ENCODE measurements at places on chromosomes 3 and 15.

DNA sequence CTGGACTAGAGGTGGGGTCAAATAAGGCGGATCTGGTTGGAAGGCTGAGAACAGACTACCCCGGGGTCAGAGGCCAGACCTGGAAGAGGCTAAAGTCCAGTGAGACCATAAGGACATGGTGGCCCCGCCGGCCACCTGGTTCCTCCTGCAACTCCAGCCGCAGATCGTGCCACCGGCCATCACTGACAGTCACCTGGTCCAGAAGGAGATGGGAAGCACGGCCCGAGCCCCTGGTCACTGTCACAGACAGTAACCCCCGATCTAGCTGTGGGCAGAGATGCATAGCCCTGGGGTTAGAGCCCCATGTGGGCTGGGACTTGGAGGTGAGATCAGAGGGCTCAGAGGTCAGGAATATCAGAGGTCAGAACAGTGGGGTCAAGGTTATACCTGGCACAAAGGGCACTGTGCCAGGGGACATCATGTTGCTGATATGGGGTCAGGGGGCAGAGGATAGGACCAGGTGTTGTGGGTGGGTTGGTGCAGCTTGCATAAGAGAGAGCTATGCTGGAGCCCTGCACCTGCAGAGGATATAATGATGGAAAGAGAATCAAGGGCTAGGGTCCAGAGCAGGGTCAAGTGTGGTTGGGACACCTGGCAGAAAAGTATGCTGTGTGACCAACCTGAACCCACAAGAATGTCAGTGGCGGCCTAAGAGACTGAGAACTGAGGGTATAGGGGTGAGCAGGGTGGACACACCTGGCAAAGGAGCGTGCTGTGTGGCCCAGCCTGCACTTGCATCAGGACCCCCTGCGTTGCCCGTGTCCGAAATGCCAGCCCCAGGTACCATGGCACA, 9.6 kb downstream of the CELSR3 start:
- DNase-seq: no peak

DNA sequence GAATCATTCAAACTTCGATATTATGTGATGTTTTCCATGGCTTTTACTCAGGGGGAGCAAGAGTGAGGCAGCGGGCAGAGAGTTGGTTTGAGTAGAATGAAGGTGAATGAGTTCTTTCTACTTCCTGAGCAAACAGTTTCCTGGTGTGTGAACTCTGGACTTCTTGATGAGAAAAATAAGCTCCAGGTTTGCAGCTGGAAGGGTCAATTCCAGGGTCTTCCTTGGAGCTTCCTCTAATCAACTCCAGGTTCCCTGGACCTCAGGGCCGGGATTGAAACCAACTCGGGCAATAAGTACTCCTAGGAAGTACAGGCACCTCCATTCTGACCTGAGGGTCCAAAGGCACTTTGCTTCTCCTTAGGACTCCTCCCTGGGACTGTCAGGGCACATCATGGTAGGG, 243.6 kb upstream of the ONECUT1 start:
- no peak for DNase-seq

- no peak for DNase-seq
Measured at GRCh38 chr15:94395640-94396039, 164.3 kb downstream of the MCTP2 start.

DNA sequence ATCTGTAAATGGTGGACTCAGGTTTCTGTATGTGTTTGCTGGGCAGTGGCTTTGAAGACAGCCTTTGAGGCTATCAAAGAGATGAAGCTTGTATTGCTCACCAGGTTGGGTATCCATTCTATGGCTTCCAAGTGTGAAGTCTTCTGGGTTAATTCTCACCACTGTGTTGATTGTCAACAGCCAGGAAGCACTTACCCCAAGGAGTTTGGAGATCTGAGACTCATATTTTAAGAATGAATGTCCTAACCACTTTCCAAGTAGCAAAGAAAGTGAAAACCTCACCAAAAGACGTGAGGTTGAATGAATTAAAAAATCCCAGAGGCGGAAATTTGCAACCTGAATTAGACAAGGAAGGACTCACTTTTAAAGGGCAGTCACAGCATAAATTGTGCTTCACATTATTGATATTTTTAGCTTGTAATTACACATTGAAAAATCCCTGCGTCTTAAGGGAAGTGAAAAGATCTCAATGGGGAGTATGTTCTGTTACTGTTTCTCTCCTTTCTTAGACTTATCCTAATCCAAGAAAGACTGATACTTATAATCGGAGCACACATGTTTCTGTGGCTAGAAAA, 304.0 kb upstream of the TPRG1 start:
- DNase-seq: no peak

DNA sequence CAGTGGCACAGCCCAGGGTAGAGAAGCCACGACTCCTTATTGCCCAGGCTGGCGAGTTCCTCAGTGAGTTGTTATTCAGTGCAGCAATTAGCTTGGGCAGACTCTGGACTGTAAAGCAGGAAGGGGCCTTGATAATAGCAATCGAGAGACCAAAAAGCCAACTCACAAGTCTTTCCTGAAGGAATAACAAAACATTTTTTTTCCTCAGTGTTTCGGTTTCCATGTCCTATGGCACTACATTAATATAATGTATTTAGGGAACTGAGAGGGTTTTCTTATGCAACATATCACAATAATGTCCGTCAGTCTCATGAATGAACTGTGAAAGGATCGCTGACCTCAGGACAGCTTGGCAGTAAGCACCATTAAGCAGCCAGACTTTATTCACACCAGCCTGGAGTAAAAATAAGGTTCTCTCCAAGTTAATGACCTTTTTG, 248.9 kb upstream of the TBL1XR1 start:
- no peak for DNase-seq

DNA sequence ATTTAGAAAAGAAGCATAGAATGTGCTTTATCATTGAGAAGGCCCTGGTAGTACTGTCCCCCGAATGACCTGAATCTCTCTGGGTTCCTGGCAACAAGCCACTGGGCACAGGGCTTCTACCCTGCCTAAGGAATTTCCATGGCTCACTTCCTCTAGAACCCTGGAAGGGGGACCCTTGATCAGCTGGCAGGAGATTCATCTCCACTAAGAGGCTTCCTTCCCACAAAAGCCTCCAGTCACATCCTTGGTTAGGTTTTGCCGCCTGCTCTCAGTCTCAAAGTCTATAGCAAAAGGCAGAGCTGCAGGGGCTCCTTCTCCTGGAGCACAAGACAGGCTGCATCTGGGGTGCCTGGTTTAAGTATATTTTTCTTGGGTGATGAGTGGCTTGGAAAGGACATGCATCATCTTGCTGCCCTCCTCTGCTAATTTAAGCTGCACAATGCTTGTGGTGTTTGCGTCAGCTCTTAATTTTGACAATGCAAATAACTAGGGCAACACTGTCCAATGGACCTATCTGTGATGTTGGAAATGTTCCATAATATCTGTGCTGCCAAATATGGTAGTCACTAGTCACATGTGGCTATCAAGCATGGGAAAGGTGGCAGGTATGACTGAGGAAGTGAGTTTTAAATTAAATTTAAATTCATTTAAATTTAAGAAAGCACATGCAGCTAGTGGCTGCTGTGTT, 33.4 kb upstream of the RARRES1 start:
- DNase-seq: no peak

- DNase-seq: no peak
Measured at GRCh38 chr3:132236701-132237651, 80.2 kb upstream of the ACP3 start.

- no peak for DNase-seq
Measured at GRCh38 chr3:29826712-29827111, 545.8 kb downstream of the RBMS3 start.

DNA sequence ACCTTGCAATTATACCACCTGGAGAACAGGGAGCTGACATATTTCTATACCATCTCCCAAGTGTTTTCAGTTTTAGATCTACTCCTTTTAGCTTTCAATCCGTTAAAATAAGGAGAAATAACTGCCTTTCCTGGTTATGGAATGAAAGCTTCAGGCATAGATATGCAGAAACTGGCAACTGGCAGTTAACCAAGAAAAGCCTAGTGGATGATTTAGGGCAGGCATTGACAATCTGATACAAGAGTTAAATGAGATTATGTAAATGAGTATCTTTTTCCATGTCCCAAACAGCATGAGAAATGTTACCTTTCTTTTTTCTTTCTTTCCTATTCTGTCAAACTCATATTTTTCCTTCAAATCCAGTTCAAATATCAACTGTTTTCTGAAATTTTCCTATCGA, 689.1 kb upstream of the DPPA4 start:
- DNase-seq: no peak

DNA sequence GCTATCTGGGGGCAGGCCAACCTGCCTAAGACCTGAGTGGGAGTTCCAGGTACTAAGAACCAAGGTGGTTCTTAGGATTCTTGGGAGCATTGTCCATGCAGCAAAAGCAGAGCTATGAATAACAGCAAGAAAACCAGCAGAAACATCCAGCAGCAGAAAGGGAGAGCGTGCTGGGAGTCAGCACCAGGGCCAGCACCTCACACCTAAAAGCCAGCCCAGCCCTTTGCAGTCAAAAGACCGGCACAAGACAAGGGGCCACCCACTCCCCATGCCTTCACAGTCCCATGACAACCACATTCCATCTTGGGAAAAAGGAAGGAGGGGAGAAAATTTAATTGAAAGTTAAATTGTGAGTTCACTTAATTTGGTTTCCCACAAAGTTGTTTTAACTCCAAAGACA, 364.9 kb downstream of the AGBL1 start:
- DNase-seq: no peak

DNA sequence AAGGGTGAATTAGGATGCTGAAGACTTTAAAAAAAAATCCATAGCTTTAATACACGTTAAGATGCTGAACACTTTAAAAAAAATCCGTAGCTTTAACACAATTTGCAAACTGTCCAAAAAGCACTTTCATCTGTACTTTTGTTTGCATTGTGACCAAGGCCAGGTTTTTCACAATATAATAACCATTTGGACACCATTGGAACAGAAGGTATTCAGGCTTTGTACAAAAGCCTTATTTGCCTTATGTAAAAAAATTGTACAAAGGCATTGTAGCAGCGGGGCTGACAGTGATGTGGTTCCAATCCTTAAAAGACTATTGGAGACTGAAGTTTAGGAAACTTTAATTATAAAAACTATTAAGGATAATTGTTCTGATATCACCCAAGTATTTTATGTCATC, 15.2 kb upstream of the ICE2 start:
- DNase-seq: no peak

DNA sequence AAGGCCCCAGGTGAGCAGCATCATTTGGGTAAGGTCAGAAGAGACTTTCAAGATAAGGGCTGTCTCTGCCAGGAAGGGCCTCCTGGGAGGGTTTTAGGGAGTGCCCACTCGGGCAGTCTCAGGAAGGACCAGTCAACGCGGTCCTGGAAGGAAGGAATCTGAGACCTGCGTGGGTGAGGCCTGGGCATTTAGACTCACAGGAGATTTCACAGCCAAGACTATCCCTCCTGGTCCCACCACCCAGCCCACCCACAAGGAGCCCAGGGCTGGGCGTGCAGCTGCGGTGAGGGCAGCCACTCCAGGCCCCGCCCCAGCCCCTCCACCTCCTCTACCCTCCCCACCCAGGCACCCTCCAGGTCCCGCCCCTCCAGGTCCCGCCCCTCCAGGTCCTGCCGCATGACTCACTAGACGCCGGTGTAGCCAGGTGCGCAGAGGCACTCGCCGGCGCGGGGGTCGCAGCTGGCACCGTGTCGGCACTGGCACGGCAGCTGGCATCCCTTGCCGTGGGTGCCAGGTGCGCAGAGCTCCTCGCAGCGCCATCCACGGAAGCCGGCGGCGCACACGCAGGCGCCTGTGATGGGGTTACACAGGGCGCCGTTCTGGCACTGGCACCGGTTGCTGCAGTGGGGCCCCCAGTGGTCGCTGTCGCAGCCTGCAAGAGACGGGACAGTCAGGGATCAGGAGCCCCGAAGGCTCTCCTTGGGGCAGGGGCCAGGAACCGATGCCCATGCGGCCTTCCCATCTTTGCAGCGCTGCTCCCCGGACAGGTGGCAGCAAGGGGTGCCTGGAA, 112.7 kb downstream of the RAB11A start:
- no peak for DNase-seq

DNA sequence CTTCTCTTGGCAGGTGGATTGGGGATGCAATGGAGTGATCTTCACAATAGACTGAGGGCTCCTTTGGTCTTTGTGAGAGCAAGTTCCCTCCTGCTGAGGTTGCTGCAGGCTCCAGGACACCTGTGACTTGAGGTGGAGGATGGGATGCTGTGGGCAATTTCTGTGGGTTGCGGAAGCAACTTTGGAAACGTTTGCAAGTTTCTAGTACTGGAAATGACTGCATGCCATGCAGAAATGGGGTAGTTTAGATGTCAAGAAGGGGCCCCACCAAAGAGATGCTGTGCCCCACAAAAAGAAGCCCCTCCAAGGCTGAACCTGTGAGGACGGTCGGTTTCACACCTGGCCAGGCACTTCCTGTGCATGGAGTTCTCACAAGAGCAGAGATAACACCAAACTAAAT, 80.4 kb upstream of the XCR1 start:
- no peak for DNase-seq

DNA sequence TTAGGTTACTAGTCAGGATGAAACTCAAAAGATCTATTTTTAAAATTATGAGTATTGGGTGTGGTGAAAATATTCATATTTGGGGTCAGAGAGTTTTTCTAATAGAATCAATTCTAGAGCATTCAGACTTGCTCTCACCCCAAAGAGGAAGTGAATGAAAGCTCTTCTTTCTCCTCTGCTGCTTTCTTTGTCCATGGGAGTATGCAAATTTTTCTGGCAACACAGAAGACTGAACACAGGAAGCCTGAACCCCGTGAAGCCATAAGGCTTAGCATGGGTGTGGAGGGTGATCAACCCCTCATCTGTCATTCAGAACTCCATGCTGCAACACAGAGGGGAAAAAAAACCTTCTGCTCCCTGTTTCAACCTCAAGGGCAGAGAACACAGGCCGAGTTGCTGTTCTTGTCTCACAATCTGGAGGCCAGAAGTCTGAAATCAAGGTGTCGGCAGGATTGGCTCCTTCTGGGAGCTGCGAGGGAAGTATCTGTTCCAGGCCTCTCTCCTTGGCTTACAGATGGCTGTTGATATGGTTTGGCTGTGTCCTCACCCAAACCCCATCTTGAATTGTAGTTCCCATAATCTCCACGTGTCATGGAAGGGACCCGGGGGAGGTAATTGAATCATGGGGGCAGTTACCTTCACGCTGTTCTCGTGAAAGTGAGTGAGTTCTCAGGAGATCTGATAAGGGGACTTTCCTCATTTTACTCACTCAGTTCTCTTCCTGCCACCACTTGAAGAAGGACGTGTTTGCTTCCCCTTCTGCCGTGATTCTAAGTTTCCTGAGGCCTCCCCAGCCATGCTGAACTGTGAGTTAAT, 33.7 kb upstream of the CD47 start:
- no peak for DNase-seq

DNA sequence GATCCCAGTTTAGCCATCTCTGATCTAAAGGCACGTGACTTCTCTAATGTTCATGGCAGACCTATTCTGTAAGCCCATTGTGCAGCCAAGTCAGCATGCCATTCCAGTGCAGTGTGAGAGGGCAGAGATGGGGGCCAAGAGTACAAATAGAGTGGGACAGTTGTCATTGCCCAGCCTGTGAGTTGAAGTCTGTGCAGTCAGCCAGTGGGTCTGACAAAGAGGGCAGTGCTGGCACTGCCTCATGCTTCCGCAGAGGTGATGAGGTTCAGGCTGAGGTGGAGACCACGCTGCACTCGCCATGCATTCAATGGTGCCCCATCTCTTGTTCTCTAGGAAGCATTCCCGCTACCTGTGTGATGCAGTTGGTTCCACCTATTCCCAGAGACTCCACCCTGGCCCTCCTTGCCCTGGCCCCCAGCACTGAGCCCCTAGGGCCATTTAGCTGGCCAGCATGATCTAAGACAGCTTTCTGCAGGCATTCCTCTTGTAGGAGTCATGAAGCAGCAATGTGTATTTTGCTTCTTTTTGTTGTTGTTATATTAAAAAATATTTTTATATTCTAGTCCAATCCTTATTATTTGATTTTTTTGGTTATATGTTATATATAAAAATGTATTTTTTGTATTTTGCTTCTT, 3.7 kb downstream of the MRAS start:
- no peak for DNase-seq

Measured in fibroblast of the conjunctiva (primary cell).